ENCODE measurements at places on chromosomes 7 and 10.

DNA sequence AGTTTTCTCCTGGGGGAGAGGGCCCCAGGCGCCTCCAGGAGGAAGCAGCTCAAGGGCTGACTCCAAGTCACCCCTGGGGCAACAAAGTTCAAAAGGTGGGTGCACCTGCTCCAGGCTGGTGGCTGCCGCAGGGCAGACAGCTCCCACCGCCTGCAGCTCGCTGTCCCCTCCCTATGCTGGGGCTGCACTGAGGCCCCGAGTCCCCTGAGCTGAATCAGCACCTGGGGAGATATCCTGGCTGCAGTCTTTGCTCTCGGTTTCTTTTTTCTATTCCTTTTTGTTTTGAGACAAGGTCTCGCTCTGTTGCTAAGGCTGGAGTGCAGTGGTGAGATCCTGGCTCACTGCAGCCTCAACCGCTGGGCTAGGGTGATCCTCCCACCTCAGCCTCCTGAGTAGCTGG, 183.4 kb downstream of the DNAJB6 start:
- no peak for DNase-seq

DNA sequence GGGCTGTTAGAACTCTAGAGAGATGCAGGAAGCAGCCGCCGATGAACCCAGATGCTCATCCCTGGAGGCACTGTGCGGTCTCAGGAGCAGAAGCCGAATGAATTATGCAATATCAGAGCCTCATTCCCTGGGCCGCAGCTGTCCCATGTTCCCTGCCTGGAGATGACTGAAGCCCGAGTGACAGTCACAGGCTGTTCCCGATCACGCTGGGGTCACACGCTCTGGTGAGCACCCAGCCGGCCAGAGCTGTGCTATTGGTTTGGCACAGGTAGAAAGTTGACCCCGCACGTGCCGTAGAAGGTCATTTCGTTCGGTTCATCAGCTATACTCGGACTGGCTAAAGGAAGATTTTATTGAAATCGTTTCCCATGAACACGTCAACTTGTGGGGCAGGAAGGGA, 140.5 kb upstream of the SH2B2 start:
- no peak for DNase-seq

GRCh38 chr7:39332142-39332541, 234.1 kb upstream of the YAE1 start:
- DNase-seq = no peak

DNA sequence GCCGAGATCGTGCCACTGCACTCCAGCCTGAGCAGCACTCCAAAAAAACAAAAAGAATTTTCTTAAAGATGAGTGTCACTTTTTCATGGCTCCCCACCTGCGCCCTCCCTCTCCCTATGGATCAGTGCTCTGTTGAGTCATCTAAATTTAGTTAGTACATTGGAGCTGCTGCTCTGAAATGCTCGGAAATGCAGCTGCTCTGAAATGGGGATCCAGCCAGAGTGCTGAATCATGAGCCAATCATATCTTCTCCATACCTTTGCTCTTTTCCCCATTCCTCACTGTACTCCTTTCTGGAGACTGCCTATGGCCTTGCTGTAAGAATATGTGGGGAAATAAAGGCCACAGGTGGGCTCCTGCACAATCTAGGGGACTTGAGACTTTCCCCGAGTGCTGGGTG, 188.8 kb downstream of the ZNF438 start:
- no peak for DNase-seq

DNA sequence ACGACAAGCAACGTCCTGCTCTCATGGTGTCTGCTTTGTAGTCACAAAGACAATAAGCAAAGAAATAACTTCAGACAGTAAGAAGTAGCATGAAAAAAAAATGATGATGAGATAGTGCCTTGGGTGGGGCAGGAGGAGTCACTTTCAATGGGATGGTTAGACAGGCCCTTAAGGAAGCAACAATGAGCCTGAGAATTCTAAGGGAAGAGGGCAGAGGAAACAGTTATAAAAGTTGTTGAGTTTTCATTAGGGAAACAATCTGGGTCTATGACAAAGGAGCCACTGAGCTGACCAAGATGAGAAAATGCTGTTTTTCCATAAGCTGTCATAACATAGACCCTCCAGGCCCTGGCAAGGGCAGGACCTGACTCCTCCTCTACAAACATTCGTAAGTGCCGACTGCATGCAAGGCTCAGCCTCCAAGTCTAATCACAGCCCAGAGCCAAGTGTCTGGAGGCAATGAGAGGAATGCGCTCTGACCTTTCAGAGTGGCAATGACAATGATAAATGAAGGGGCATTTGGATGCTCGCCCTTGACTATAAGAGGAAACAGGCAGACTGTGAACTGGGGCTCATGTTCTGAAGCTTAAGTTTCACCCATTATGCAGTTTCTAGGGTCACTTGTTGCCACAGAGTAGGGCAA, 43.7 kb downstream of the PPP1R3C start:
- DNase-seq = no peak

GRCh38 chr10:3766046-3766756, 18.8 kb downstream of the KLF6 start:
- DNase-seq = no peak

- DNase-seq = no peak
These were observed 45.6 kb downstream of the PDGFA start for GRCh38 chr7:473870-474604.

- no peak for DNase-seq
These were observed 130.7 kb upstream of the NOBOX start for GRCh38 chr7:144534196-144534595.

DNA sequence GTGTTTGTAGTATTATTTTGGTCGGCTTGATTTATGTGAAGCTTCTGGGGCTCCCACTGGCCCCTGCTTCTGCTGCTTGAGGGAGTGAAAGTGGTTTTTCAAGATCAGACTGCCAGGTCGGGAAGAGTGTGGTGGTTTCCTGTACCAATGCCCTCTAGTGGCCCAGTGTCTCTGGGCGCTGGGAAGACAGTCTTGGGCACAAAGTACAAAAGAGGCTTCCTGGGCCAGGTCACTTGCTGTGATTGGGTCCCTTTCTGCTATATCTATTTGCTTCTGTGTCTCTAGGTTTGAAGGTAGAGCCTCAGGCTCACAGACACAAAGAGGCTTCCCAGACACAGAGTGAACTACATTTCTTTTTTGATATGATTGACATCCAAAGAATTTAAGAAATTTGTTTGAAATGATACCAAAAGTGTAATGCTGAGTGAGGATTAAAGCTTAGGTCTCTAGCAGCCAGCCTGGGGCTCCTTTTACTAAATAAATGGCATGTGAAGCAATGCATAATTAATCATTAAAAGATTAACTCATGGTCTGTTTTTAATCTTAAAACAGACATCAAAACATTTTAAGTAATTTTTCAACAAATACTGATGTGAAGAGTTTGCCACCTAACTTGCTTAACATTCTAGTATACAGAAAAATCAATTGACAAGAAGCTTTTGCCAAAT, 36.3 kb downstream of the ABCB1 start:
- no peak for DNase-seq

- peak; percentile 91 for DNase-seq
These were observed 359.1 kb downstream of the ANKRD7 start for GRCh38 chr7:118583641-118584040.

GRCh38 chr10:78642269-78642816, 426.4 kb upstream of the ZMIZ1 start:
- DNase-seq = no peak

- DNase-seq = no peak
These were observed 147.1 kb upstream of the MGMT start for GRCh38 chr10:129319934-129320333.

- DNase-seq = no peak
These were observed 17.3 kb downstream of the SLC25A13 start for GRCh38 chr7:96304573-96304972.

DNA sequence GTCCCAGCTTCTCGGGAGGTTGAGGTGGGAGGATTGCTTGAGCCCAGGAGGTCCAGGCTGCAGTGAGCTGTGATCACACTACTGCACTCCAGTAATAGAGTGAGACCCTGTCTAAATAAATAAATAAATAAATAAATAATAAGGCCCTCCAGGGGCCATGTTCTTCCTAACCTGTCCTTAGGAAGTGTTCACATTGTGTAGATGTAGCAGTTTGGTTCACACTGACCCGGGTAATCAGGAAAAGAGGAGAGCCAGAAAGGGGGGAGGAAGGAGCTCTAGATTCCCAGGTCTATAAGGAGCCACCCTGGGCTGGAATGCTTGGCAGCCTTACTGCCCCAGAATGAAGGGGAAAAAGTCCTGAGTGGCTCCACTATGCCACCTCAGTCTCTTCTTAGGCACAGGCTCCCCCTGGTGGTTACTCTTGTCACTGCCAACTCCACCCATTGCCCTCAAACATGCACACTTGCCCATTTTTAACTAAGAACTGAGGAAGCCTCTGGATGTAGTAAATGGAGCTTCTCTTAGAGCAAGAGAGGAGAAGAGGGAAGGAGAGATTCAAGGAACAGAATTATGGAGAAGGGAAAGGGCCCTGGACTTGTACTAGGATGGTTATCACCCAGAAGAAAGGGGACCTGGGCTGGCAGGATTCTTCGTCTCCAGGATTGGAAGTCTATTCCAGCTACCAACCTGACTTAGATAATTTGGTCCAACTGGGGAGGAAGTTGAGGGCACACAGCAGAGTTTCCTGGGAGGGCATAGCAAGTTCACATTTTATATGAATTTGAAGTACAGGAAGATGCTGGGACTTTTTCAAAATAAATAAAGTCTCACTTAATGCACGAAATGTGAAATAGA, 7.8 kb downstream of the HPS6 start:
- no peak for DNase-seq

- DNase-seq = no peak
These were observed 120.3 kb downstream of the FOXP2 start for GRCh38 chr7:114534953-114535352.

GRCh38 chr7:39888171-39888853, 61.7 kb upstream of the CDK13 start:
- no peak for DNase-seq

DNA sequence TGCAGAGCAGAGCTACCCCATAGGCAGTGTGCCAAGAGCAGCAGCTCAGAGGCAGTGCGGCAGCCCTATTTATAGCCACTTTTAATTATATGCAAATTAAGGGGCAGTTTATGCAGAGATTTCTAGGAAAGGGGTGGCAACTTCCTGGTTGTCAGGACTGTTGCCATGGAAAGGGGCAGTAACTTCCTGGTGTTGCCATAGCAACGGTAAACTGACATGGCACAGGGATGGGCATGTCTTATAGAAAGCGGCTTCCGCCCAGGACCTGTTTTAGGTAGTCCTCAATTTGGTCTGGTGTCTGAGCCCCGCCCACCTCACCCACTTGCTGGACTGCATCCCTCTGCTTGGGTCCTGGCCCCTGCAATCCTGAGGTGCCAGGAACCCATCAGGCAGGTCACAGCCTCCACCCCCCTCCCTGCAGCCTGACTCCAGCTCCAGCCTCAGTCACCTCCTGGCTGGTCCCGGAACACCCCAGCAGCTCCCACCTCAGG, 115.8 kb downstream of the TMEM130 start:
- DNase-seq = peak; percentile 30

- no peak for DNase-seq
These were observed 13.2 kb downstream of the SGPL1 start for GRCh38 chr10:70828923-70829322.

- no peak for DNase-seq
These were observed 6.3 kb downstream of the IFT22 start for GRCh38 chr7:101315336-101315735.

DNA sequence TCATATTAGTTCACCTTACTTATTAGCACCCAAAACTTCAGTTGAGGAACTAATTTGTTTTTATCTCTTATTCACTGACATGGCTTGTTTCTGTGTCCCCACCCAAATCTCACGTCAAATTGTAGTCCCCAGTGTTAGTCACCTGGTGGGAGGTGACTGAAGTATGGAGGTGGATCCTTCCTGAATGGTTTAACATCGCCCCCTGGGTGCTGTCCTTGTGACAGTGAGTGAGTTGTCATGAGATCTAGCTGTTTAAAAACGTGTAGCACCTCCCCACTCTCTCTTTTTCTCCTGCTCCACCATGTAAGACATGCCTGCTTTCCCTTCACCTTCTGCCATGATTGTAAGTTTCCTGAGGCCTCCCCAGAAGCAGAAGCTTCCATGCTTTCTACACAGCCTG, 75.0 kb upstream of the HECTD2 start:
- no peak for DNase-seq

- DNase-seq = no peak
These were observed 56.9 kb downstream of the NEUROG3 start for GRCh38 chr10:69516316-69516715.

DNA sequence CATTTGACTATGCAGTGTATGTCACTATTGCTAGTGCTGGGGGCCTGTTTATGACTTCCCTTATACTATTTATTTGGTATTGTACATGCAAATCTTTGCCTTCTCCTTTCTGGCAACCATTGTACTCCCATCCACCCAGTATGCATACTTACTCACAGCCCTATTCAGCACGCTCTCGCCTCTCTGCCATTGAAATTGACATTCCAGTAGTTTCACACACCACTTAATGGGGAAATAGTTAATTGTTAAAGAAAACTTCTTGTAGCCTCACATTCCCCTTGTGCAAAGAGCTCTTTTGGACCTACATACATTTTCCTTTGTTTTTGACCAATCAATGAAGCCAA, 9.9 kb downstream of the CLDN12 start:
- DNase-seq = no peak

- DNase-seq = no peak
These were observed 1132.3 kb downstream of the XPNPEP1 start for GRCh38 chr10:108791030-108791429.

- no peak for DNase-seq
These were observed 456.7 kb downstream of the NRG3 start for GRCh38 chr10:82331716-82332115.

- DNase-seq = no peak
These were observed 27.5 kb downstream of the XPNPEP1 start for GRCh38 chr10:109895848-109896247.

GRCh38 chr7:93856323-93856722, 34.2 kb downstream of the TFPI2 start:
- DNase-seq = no peak

GRCh38 chr7:18445483-18445882, 50.1 kb upstream of the HDAC9 start:
- DNase-seq = no peak

DNA sequence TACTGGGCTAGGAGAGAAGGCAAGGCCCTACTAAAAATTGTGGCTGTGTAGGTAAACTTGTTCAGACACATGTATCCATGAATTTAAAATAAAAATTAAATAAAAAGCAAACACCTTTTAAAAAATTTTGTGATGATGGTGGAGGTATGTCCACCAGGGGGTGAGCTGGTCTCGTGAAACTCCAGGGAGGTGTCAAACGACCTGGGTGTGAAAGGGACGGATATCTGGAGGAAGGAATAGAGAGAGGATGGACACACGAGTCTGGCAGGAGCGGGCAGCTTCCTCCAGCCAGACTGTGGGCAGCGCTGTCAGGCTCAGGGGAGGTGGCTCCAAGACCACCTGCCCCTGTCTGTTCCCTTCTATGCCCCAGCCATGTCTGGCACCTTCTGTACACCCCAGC, 34.8 kb upstream of the DMBT1 start:
- DNase-seq = no peak

GRCh38 chr7:117874191-117874700, 1.0 kb upstream of the CTTNBP2 start:
- DNase-seq = no peak
